GM12865 (cell line): ENCODE measurements at places on chromosomes 13 and 19.
A peak's percentile ranks its signal among the peaks of the same experiment; 100 is the strongest.

DNA sequence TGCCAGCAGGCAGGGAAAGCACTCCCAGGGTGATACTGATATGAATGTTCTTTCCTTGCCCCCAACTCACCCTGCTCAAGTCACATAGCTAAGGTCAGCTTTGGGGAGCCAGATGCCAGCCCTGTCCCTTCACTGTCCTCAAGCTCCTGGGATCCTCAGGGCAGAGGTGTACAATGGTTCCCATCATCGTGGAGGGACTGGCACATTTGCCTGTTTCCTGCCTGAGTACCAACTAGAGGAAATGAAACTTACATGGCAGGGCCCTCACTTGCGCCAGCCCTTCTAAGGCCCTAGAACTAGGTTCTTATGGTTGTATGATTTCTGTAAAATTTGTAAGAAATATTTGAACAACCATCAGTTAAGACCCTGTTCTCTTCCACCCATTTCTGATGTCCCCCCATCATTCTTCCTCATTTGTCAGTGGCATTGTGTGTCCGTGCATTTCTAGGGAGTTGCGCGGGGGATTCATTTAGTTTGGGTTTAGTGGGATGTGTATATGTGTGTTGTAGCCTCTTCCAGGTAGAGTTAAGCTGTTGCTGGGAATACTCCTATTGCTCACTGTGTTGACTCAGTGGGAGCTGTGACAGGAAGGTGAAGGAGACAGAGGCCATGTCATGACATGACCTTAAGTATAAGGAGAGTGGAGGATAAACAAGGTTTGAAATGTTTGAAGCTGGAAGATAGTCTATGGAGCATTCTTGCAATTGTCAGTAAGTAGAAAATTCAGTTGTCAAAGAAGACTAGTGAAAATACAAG lies 41.3 kb upstream of the RCBTB2 start:
- no peak for DNase-seq

- no peak for DNase-seq
Measured at GRCh38 chr13:99955747-99956472, 15.7 kb downstream of the ZIC5 start.

GRCh38 chr13:41603917-41604316 lies 146.6 kb downstream of the RGCC start:
- no peak for DNase-seq

GRCh38 chr19:57850553-57851017 lies 926 bp downstream of the ZNF587 start:
- peak; percentile 65 for DNase-seq

- no peak for DNase-seq
Measured at GRCh38 chr13:47337781-47338507, 441.1 kb upstream of the HTR2A start.

DNA sequence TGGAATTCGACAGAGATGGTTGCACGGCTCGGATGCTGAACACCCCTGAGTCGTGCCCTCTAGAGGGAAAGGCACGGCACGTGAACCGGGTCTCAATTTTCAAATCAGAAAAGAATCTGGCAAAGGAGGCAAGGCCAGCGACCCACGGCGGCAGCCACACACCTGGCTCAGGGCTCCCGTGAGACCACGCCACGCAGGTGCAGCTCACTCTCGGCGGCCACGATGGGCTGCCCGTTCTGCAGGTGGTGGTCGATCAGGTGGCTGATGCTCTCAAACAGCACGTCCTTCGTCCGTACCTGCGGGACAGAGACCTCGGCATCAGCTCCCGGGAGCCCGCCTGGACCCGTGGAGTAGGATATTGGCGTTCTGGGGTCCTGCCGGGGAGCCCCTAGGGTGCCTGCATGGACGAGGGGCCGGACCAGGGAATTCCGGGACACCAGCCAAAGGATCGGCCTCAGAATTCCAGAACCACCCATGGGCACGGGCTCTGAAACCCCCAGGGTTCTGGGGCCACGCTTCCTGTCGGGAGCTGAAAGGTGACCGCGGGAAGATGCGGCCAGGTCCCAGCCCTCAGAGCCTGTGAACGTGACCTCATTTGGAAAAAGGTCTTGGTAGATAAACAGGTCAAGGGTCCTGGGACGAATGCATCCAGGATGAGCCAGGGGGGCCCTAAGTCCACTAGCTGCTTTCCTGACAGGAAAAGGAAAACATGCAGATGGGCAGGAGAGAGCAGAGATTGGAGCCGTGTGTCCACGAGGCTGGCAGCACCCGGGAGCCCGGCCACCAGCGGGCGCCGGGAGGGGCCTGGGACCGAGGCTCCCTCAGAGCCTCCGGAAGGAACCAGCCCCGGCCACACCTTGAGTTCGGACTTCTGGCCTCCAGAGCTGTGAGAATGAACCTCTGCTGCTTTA lies 10.1 kb upstream of the C2CD4C start:
- no peak for DNase-seq

GRCh38 chr19:54154603-54155345 lies 4.7 kb downstream of the LENG1 start:
- DNase-seq: no peak

DNA sequence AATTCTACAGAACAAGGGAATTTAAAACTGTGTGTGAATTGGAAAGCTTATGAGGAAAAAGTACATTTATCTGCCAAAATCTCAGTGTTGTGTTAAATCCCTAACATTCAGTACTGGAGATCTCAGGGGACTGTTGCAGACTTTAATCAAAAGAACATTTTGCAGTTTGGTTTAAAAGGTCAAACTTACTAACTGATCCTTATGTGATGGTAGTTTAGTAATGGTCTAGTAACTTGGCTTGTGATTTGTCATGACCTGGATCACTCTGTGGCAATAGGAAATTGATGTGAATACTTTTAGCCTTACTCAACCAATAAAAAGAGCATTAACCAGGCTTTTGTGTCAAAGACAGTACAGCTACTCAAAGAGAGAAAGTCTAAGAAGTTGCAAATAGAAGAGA lies 862.1 kb upstream of the MIR17HG start:
- DNase-seq: no peak

DNA sequence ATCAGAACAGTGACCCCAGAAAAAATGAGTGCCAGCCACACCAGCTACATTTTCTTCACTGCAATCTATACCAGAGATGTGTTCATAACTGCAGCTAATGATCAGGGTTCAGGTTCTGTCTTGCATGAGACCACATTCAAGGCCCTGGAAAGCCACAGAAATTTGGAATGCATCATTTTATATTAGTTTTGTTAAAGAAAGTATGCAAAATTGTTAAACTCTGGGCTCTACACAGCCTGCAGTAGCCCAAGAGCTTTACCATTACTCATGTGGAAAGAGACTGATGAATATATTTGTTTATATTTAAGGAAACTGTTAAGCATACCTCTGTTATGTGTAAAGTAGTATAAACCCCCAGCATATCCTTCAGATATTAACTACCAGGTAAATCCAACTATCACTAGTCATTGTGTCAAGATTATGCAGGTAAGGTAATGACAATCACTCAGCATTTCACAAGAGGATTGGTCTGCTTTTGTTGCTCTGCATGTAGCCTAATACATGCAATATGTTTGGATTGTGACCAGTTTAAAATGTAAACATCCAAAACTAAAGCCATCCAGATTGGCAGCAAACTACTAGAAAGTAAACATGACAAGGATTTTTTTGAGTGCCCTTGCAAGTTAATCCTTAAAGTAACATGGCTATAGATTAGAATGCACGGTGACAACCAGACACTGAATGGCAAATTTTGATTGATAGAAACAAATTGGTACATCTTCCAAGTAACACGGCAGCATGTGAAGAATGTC lies 429.1 kb upstream of the ARGLU1 start:
- DNase-seq: no peak

- no peak for DNase-seq
Measured at GRCh38 chr13:51260154-51260553, 38.0 kb downstream of the FAM124A start.

GRCh38 chr19:37778613-37779126 lies 716 bp downstream of the ZNF573 start:
- DNase-seq: no peak

GRCh38 chr13:25267715-25268114 lies 19.6 kb downstream of the MTMR6 start:
- peak; percentile 16 for DNase-seq

GRCh38 chr19:41796901-41797300 lies 514 bp downstream of the CEACAM3 start:
- DNase-seq: no peak

GRCh38 chr13:40160618-40161350 lies 505.3 kb downstream of the COG6 start:
- peak; percentile 25 for DNase-seq

- no peak for DNase-seq
Measured at GRCh38 chr13:48571126-48571913, 38.4 kb upstream of the RCBTB2 start.

GRCh38 chr19:7636691-7637373 lies at the start of gene STXBP2:
STXBP2 (plus strand) TSS chr19:7637110; CDS start chr19:7637150, 40 bp downstream.
- DNase-seq: peak; percentile 94

- DNase-seq: peak; percentile 65
Measured at GRCh38 chr13:73059460-73060250, 850 bp downstream of the KLF5 start.

- no peak for DNase-seq
Measured at GRCh38 chr13:113803409-113804016, 44.5 kb downstream of the TMEM255B start.

- DNase-seq: peak; percentile 56
Measured at GRCh38 chr13:60230593-60230992, 66.9 kb upstream of the DIAPH3 start.

GRCh38 chr13:42272115-42272803 lies at the start of gene AKAP11:
AKAP11 (plus strand) TSS chr13:42272152; CDS start chr13:42286349, 14,197 bp downstream.
- no peak for DNase-seq

- no peak for DNase-seq
Measured at GRCh38 chr13:100019780-100020356, 38.3 kb downstream of the ZIC2 start.

DNA sequence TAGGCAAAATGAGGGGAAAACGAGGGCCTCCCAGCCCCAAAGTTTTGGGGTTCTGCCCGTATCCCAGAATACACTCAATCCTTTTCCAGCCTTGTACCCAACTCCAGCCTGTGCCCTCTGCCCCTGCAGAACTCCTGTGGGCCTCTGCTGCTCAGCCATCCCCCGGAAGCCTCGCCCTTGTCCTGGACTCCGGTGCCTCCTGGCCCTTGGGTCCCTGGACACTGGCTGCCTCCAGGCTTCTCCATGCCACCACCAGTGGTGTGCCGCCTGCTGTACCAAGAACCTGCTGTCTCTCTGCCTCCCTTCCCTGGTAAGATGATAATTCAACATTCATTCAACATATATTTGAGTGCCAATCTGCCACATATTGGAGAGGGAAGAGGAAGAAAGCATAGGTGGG lies 3.8 kb downstream of the DMRTC2 start:
- no peak for DNase-seq

- no peak for DNase-seq
Measured at GRCh38 chr19:48603850-48604249, 2.7 kb upstream of the SPACA4 start.

DNA sequence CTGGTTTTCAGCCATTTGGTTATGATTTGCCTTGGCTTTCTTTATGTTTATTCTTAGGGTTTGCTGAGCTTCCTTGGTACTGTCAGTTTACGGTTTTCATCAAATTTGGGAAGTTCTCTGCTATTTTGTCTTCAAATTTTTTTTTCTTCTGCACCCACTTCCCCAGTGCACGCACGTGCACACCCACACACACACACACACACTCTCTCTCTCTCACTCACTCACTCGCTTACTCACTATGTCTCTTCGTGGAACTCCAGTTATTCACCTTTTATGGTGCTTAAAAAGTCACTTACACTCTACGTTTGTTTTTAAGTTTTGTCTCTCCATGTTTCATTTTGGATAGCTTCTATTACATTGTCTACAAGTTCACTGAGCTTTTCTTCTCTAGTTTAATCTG lies 7.1 kb downstream of the AKAP11 start:
- DNase-seq: peak; percentile 39

- DNase-seq: no peak
Measured at GRCh38 chr13:98272549-98272948, 95.5 kb upstream of the RNF113B start.

DNA sequence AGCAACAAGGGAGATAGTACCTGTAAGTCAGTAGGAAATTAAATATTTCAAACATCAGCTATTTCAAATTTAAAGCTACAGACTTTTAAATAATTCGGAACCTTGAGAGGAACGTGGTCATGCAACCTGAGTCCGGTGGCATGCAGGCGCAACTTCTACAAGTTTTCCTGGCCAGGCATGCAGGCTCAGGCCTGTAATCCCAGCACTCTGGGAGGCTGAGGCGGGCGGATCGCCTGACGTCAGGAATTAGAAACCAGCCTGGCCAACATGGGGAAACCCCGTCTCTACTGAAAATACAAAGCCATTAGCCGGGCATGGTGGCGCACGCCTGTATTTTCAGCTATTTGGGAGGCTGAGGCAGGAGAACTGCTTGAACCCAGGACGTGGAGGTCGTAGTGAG lies 2.2 kb upstream of the ZNF701 start:
- DNase-seq: no peak

GRCh38 chr13:109111141-109111540 lies 481.7 kb downstream of the MYO16 start:
- DNase-seq: no peak

- no peak for DNase-seq
Measured at GRCh38 chr13:111317571-111318345, 2.7 kb upstream of the TEX29 start.

- no peak for DNase-seq
Measured at GRCh38 chr13:49812812-49813211, 20.3 kb upstream of the KPNA3 start.

DNA sequence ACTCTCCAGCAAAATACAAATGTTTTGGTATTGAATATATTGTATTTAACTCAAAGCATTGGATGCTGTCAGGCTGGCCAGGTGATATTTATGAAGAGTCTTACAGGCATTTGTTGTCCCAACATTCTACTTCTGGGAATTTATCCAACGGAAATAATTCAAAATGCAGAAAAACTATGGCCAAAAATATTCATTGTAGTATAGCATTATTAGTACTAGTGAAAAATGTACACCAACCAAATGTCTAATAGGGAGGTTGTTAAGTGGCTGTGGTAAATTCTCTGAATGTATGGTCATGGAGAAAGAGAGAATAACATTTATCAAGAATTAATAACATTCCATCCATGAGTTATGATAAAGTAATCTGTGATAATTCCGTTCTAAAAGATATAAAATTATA lies 38.6 kb upstream of the GAS6 start:
- no peak for DNase-seq

GRCh38 chr19:35977446-35978222 lies 17.4 kb upstream of the SDHAF1 start:
- peak; percentile 59 for DNase-seq

DNA sequence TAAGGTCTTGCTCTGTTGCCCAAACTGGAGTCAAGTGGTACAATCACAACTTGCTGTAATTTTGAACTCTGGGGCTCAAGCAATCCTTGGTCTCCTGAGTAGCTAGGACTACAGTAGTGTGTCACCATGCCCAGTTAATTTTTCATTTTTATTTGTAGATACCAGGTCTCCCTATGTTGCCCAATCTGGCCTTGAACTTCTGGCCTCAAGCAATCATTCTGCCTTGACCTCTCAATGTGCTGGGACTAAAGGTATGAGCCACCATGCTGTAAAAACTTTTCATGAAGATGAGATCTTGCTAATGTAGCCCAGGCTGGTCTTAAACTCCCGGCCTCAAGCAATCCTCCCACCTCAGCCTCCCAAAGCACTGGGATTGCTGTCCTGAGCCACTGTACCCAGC lies 15.1 kb upstream of the NAA16 start:
- DNase-seq: no peak
